Posterior cingulate gyrus (tissue), 11 donors: ENCODE measurements at places on chromosomes 3 and 15.
A peak's percentile ranks its signal among the peaks of the same experiment; 100 is the strongest.

DNA sequence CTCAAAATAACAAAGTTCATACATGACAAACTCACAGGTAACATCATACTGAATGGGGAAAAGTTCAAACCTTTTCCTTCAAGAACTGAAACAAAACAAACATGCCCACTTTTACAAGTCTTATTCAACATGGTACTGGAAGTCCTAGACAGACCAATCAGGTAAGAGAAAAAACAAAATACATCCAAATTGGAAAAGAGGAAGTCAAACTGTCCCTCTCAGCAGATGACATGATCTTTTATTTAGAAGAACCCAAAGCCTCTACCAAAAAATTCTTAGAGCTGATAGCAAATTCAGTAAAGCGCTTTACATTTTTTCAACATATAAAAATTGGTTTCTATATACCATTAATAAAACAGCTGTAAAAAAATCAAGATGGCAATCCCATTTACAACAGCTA lies 219.4 kb downstream of the STAG1 start:
- DNase-seq = no peak

GRCh38 chr15:79453446-79453845 lies 21.3 kb downstream of the MINAR1 start:
- DNase-seq = no peak

- peak; percentile 38 for DNase-seq
Measured at GRCh38 chr15:42650208-42651066, 75.0 kb downstream of the STARD9 start.

DNA sequence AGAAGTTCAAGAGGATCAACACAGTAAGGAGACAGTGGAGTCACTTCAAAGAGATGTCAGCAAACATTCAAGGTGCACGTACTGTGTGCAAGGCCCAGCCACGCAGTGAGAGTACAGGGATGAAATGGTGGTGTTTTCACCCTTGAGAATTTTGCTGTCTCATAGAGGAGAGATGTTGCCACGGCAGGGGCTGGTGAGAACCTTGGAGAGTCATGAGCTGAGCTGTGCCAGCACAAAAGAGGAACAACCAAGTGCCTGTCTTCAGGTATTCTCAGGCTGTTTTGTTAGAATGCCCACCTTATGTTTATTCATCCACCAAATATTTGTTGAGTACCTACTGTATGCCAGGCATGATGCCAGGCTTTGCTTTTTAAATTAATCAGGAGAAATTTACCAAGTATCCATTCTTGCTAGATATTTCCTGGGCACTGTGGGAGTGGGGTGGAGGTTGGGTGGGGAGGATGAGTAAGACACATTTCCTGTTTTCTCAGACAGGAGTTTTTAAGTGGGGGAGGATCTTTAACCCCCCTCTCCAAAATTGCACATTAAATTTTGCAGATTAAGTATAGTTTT lies 72.6 kb downstream of the SLC6A11 start:
- no peak for DNase-seq

GRCh38 chr3:94101860-94102259 lies 39.0 kb downstream of the NSUN3 start:
- no peak for DNase-seq

DNA sequence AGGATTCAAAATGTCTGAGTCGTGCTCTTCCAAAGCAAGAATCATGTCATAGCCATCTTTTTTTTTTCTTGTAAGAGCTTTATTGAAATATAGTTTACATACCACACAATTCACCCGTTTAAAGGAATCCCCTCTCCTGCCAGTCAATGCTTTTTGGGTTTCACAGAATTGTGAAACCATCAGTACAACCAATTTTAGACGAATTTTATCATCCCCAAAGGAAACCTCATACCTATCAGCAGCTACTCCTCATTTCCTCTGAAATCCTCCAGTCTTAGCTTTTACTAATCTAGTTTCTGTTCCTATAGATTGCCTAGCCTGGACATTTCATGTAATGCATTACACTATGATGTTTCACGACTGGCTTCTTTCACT lies 39.6 kb downstream of the ADIPOQ start:
- DNase-seq = no peak

DNA sequence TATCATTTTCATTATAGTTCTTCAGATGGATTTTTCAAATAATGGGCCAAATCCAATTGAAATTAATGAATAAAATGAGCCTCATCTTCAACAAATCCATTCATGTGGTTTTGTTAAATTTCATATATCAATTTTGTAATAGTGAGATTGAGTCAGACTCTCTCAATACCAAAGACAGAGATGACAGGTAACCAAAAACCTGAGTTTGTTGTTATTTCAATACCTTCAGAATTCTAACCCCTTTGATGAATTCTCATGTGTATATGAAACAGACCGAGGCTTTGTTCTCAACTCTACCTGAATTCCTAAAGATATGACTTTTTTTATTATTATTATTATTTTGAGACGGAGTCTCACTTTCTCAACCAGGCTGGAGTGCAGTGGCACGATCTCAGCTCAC lies 92.8 kb downstream of the FOXP1 start:
- no peak for DNase-seq

DNA sequence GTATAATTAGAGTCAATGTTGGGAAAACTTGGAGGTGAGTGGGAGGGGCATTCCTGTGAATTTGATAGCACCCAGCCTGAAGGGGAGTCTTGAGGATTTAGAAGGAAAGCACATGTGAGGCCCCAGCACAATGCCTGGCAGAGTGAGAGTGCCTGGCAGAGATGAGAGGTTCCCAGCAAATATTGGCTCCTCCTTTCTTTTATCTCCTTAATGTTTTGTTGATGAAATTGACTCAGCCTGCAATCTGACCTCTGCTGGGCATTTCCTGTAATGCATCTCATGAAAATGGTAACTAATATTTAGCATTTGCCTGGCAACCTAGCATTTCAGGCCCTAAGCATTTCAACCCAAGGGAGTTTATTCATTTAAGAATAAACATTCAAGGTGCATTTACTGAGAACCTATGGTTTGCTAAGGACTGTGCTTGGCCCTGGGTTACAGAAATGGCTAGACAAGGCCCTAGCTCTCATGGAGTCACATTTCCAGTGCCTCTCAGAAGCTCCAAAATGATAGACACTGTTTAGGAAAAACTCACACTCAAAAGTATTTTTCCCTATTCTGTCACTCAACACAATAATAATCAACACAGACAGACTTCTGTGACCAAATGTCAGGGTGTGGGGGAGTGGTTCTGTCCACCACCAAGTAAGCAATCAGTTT lies 19.0 kb downstream of the PDHB start:
- DNase-seq = no peak

DNA sequence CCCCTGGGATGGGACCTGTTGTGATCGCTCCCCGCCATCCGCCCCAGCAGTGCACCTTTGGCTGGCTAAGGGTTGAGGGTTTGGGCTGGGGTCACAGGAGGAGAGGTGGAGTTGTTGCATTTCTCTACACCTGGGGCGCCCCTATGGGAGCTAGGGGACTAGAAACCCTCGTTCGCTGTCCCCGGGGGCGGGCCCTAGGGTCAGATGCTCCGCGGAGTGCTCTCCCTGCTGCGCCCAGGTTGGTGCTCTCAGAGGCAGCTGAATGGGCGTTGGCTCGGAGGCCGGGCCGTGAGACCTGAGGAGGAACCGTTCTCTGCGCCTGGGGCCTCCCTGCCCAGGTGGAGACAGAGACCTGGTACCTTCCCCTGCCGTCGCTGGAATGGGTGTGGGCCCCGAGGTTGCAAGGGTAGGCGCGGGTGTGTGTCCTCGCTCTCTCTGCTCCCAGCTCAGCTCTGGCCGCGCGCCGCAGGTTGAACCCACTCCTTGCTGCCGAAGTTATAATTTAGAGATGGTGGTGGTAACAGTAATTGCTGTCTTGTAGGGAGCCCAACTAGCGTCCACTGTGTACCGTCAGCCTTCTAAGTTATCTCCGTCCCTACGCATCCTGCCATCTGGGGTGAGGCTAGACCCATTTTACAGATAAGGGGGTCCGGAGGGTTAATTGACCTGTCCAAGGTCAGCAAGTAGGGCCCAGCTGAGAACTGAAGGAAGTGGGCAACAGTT lies 965 bp downstream of the FLNB start:
- DNase-seq = no peak

DNA sequence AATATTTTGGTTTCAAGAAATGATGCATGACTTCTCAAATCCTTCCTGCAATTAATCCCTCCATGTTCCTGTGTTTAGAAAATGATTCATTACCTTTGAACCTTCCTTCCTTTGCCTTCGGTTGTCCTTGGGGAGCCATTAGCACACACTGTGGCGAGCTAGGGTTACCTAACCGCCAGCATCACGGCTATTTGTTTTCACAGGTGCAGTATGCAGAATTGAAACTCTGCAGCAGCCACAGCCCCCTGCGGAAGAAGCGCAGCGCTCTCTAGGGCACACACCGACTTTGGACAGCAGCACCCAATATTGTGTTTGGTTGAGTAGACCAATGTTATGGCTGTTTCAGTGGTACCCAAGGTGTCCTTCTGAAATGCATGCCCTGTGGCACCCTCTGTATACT lies 247.4 kb downstream of the MCTP2 start:
- DNase-seq = no peak

DNA sequence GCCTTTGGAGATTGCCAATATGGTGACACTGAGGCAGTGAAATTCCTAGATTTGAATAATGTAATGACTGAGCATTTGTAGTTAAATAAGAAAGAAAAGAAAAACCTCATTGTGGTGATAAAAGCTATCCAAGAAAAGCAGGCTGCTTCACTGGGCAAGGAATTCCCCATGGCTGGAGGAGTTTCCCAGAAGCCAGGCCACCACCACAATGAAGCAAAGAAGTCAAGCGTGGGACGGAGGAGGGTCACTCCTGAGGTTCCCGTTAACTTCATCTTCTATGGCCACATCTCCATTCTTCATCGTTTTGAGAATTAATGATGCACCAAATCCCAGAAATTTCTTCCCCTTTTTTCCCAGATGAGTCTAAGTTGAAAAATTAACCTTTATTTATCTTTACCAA lies 185.8 kb upstream of the BCL6 start:
- DNase-seq = no peak

DNA sequence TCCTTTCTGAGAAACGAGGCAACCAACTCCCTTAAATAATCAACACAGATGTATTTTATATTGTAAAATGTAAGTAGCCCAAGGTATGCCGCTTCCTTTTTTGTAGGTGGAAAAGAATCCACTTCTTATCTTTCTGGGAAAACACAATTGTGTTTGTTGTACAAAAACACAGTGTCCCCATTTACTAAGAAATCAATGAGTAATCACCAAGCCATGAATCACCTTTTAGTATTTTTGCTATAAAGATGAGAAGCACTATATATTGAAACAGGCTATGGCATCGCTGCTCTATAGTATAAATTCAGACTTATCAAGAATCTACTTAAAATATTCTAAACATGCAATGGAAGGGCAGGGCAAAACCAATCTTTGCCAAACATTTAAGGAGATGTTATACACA lies 104.0 kb downstream of the TNIK start:
- no peak for DNase-seq

- DNase-seq = no peak
Measured at GRCh38 chr3:123019161-123019560, 8.4 kb downstream of the SEMA5B start.
